Hypothalamus (tissue), 51 donors: ENCODE measurements at places on chromosomes 4 and X.

DNA sequence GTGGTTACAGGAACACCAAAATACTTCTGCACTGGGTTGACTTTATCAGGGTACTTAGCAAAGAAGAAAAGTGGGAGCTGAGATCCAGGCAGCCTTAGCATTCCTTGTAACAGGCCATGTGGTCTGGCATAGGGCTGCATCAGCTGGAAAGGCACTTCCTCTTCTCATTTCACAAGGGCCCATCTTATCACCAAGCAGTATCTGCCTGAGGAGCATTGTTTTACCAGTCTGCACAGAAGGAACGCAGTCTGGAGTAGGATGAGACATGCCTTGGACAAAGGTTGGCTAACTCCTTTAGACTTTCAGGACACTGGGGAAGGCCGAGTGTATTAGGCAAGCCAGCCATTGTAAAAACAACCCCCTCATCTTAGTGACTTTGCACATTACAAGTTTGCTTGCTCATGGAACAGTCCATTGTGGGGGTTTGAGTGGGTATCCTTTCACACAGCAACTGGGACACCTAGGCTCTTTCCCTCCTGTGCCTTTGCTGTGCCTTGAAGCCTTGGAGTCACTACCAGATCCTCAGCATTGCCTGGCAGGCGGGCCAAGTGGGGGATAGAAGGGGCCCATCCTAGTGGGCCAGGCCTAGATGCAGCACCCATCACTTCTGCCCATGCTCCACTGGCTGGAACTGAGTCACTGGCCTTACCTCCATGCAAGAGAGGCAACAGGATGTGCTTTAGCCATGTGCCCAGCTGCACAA lies 4.6 kb downstream of the SUV39H1 start:
- DNase-seq, result no peak

GRCh38 chr4:94390804-94391410 lies 48.3 kb upstream of the HPGDS start:
- no peak for DNase-seq

DNA sequence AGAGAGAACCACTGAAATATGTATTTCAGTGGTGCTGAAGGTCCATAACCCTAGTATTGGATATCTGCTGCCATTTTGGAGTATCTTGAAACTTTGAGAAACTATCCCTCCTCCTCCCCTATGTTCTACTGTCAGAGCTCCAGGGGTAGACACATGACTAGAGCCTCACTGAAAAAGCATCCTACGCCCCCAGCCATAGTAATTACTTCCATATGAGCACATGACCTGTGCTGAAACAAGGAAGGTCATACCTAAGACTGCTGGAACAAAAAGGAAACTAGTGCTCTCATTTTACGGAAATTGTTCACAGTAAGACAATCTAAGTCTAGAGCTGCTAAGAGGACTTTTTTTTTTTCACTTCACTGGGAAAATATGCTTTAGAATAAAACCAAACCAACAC lies 42.0 kb upstream of the MAPK10 start:
- DNase-seq, result no peak

GRCh38 chr4:152357206-152357605 lies 178.7 kb downstream of the FBXW7 start:
- DNase-seq, result no peak

GRCh38 chrX:774536-774935 lies 143.9 kb downstream of the SHOX start:
- no peak for DNase-seq

- DNase-seq, result no peak
Observed at GRCh38 chrX:150084496-150085229, 146.4 kb upstream of the EOLA2 start.

DNA sequence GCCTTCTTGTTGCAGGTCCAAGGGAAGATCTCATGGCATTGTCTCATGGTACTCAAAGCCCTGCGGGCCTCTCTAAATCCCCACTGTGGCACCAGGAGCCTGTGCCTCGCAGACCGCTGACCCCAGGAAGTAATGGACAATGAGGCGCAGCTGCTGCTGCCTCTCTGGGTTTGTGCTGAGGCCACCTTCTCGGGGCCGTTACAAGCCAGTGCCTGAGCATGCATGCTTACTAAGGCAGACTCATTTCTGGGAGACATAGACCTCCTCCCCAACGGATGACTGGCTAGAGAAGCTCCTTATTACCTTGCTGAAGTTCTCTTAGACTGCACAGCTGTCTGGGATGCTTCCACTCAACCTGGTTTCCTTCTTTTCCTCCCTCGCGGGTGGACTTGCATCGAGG lies 1.3 kb downstream of the BDH2 start:
- DNase-seq, result no peak

DNA sequence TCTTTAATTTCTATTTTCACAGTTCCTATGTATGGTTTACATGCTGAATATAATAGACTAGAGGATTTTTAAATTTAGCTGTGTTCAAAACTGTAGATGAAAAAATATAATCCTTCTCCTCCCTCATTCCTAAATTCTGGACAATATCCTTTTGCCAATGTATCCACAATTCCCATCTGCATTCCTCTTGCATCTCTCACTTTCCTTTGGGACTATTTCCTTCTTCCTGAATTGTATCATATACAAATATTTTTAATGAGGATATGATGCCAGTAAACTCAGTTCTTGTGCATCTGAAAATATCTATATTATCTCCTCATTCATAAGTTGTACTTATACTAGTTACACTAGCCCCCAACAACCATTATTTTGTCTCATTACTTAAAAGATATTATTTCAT lies 46.7 kb downstream of the DDX60L start:
- DNase-seq, result no peak

DNA sequence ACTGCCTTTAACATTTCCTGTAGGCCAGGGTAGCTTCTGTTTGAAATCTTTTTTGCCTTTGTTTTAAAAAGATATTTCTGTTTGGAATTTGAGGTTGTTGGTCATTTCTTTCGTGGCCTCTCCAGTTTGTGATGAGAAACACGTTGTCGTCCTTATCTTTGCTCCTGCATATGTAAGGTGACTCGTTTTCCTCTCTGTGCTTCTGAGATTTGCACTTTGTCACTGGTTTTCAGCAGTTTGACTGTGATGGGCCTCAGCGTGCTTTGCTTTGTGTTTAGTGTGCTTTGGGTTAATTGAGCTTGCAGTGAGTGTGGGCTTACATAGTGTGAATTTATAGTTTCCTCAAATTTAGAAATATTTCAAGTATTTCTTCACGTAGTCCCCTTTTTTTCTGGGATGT lies 81.5 kb downstream of the FAM193A start:
- DNase-seq, result no peak

DNA sequence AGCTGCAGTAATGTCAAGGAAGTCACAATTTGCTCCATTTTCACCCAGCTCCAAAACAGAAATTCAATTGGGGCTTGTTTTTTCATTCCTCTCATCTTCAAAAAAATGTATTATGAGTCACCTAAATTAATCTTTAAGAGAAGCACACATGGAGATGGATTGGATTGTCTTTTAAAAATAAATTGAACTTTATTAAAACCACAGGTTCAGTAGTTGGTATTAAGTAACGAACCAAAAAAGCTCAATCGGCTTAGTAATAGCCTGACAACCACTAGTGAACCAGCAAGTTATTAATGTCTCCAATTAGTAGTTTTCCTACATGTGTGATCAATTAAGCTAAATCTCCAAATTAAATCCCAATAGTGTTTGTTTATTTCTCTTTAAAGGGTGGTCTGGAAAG lies 283.5 kb upstream of the GIMD1 start:
- no peak for DNase-seq

- no peak for DNase-seq
Observed at GRCh38 chrX:437661-438390, 51.1 kb upstream of the PPP2R3B start.

DNA sequence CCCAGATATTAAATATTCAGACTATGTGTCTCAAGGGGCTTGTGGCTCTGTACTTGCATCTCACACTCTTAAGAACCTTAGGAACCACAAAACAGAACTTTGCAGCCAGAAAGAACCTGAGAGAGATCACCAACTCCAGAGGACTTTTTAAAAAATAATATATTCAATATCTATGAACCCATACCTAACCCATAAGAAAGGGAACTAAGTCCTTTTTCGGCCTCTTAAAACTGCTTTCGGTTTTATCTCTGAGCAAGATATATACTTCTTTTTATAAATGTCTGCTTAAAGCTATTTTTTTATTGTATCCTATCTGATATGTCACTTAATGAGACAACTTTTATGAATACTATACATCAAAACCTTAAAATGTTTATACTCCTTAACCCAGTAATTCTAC lies 10.9 kb downstream of the SMARCA1 start:
- no peak for DNase-seq

DNA sequence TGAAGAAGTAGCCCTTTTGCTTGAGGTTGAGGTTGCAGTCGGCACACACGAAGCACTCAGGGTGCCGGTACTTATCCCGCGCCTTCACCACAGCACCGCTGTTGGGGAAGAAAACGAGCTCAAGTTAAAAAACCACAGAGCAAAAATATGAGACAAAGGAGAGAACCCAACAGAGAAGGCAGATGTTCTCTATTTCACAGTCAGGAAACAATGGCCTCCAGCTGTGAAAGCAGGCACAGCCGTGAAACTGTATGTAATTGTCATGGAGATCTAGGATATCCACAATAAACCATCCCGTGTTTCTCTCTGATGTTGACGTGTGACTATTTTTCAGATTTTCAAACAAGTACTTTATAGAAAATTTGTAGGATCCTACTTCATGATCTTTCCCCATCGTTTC lies 30.9 kb upstream of the CCDC110 start:
- no peak for DNase-seq
